ENCODE measurements at places on chromosomes 5 and 9. TPM values are rescaled to one million over a fixed set of nuclear protein-coding genes. Genes with fewer than 3 reads are reported as not detected.

The CARD9 gene
- polyA plus RNA-seq, result 1.2 TPM

The RBM27 gene
- 34.4 TPM for polyA plus RNA-seq

The OTULINL gene
- 40.7 TPM for polyA plus RNA-seq

The ETF1 gene
- polyA plus RNA-seq, result 54.1 TPM

The GRIA1 gene
- 1.4 TPM for polyA plus RNA-seq

The CNTFR gene
- polyA plus RNA-seq, result 48.6 TPM

The NTNG2 gene
- polyA plus RNA-seq, result 0.33 TPM

The GALNT10 gene
- polyA plus RNA-seq, result 27.9 TPM

The NEURL1B gene
- 15.4 TPM for polyA plus RNA-seq

The ARL14EPL gene
- not detected for polyA plus RNA-seq

The OLFML2A gene
- 30.9 TPM for polyA plus RNA-seq

The SLC1A1 gene
- 21.5 TPM for polyA plus RNA-seq

The CDC25C gene
- polyA plus RNA-seq, result 8.0 TPM

The PPP3R2 gene
- polyA plus RNA-seq, result 0.17 TPM

The PCDHGA6 gene
- 4.9 TPM for polyA plus RNA-seq

The SLCO6A1 gene
- not detected for polyA plus RNA-seq

The PPP1R26 gene
- 28.5 TPM for polyA plus RNA-seq

The NEK6 gene
- 29.3 TPM for polyA plus RNA-seq

The PURA gene
- 14.8 TPM for polyA plus RNA-seq

The MTAP gene
- 32.5 TPM for polyA plus RNA-seq

The BARHL1 gene
- polyA plus RNA-seq, result not detected

The KIAA1958 gene
- polyA plus RNA-seq, result 15.9 TPM

The AMBP gene
- 1.4 TPM for polyA plus RNA-seq

The CFAP90 gene
- 1.7 TPM for polyA plus RNA-seq

The GIN1 gene
- 7.8 TPM for polyA plus RNA-seq

The UBTD2 gene
- 106 TPM for polyA plus RNA-seq

The MARCOL gene
- not detected for polyA plus RNA-seq

The ELOVL7 gene
- polyA plus RNA-seq, result 0.76 TPM

The SH3TC2 gene
- 2.7 TPM for polyA plus RNA-seq

The NIPSNAP3A gene
- polyA plus RNA-seq, result 51.4 TPM

The RFX3 gene
- 9.3 TPM for polyA plus RNA-seq

The LRRC14B gene
- not detected for polyA plus RNA-seq

The SHOC1 gene
- polyA plus RNA-seq, result 0.85 TPM

The FCHSD1 gene
- 12.9 TPM for polyA plus RNA-seq

The LRRC19 gene
- polyA plus RNA-seq, result 14.9 TPM

The SIT1 gene
- polyA plus RNA-seq, result 0.46 TPM

The EGFLAM gene
- polyA plus RNA-seq, result 10.6 TPM

The LTC4S gene
- polyA plus RNA-seq, result 2.2 TPM

The CDC26 gene
- polyA plus RNA-seq, result 43.8 TPM

The FASTKD3 gene
- 23.0 TPM for polyA plus RNA-seq

The TNC gene
- polyA plus RNA-seq, result 228 TPM

Measured in left renal pelvis (tissue), 4 donors.